ENCODE measurements at places on chromosomes 2 and 18. TPM values are rescaled to one million over a fixed set of nuclear protein-coding genes. Genes with fewer than 3 reads are reported as not detected.

DNA sequence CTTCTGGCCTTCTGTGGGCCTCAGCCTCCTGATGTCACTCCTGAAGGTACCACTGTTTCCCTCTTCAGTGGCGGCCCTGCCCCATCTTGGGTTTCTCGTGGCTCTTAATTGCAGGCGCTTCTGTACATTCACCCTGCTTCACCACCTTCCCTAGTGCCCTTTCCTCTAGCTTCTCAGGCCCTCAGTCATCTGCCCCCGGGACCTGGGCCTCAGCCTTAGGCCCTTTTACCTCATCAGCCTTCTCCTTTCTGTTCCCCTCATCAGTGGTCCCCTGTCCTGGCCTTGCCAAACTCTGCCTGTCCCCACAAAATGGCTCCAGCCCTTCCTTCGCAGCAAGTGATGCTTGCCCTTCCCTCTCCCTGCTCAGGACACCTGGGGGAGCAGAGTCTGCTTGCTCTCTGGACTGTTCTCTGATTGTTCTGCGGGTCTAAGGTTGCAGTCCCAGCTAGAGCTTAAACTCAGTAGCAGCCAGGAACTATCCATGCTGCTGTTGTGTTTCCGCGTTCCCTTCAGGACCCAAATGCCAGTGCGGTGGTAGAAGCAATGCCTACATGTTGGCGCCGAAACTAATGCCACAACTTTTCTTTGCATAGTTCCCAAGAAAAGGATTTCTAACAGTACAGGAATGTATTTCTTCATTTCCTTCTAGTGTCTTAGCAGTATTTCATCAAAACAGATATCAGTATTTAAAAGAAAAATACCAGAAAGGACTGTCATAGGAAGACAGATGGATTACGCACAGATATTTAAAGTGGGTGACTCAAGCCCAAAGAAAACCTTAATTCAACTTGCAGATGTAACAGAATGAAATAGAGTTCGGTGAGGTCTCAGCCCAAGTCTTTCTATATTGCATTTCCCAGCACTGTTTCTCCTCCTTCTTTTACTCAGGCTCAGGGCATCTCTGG is 7.5 kb downstream of the ASB1 start:
- no peaks in the 10 kb centered on the region for H3K27me3 ChIP-seq
- no peak overlapping the region for H3K4me3 ChIP-seq
- DNase-seq, result no peak
- peaks cover 34% of the 10 kb centered on the region for H3K4me1 ChIP-seq
- peak overlapping the region; percentile 81 for H3K27ac ChIP-seq

- no peak for DNase-seq
- no peaks in the 10 kb centered on the region for H3K36me3 ChIP-seq
- H3K4me1 ChIP-seq, result peaks cover 16% of the 10 kb centered on the region
- H3K27me3 ChIP-seq, result no peaks in the 10 kb centered on the region
- H3K27ac ChIP-seq, result peak overlapping the region; percentile 38
Observed at GRCh38 chr2:30300456-30301221, 69.3 kb downstream of the LBH start.

- H3K27ac ChIP-seq, result peak overlapping the region; percentile 73
- peaks cover 13% of the 10 kb centered on the region for H3K4me1 ChIP-seq
- DNase-seq, result no peak
Observed at GRCh38 chr2:127853671-127854070, 4.3 kb downstream of the POLR2D start.

DNA sequence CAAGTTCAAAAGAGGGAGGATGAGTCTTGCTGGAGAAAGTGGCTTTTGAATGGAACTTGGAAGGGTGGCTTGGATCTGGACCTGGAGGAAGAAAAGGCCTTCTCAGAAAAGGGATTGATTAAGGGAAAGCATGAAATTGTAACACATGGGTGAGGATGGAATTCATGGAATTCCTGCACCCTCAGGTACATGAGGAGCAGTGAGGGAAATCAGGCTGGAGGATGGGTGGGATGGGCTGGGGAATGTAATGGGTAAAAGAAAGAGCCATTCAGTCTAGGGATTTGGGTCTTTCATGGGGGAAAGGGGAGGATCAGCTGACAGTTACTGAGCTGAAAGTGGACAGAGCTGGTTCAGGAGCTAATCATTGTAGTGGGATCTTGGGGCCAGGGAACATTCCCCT is 51.2 kb upstream of the HAAO start:
- no peaks in the 10 kb centered on the region for H3K4me1 ChIP-seq
- no peak for DNase-seq
- H3K27ac ChIP-seq, result no peak overlapping the region

DNA sequence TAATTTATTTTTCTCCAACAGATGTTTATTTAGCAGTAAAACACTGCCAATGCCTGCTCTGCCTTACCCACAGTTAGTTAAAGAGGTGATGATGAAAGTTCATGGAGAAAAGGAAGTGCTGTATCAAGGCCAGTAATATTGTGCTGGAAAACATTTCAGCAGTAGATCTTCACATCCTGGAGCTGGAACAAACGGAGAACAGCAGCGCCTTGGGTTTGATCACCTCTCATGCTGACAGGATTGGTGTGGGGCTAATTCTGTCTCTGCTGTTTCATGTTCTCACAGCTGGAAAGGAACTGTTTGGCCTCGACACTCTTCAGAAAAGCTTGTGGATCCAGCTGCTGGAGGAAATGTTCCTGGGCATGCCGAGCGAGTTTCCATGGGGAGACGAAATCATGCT is 61.5 kb upstream of the RPE start:
- H3K4me3 ChIP-seq, result no peak overlapping the region
- no peak overlapping the region for H3K27ac ChIP-seq
- no peaks in the 10 kb centered on the region for H3K27me3 ChIP-seq
- no peaks in the 10 kb centered on the region for H3K4me1 ChIP-seq

DNA sequence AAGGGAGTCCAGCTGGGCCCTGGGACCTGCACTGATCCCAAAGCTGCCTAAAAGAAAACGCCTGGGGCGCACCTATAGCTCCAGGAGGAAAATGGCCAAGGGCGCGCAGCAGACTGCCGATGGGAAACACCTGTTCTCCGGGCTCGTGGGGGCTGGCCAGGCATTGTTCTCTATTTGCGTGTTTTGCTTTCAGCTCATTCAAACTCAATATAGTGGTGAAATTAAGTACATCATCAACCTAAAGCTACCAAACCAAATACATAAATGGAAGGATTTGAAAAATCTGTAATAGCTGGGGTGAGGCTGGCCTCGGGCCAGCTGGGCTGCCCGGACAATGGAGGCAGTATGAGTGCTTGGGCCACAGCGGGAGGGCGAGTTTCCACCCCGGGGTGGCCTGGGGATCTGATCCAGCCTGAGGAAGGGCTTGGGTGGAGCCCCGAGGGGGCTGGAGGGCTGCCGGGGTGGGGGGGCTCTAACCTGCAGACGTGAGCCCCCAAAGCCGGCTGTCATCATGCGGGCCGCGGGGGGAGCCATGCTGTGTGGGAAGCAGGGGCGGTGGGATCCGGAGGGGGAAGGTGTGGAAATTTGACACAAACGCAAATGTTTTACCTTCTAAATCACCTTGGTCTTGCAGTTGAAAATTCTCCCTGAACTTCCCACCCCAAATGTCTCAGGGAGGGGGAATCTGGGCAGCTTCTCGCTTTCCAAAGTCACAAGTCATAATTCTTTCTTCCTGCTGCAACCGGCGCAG is 77.6 kb downstream of the ASB1 start:
- H3K27me3 ChIP-seq, result no peaks in the 10 kb centered on the region
- DNase-seq, result no peak
- H3K4me3 ChIP-seq, result no peak overlapping the region
- no peaks in the 10 kb centered on the region for H3K36me3 ChIP-seq
- H3K4me1 ChIP-seq, result no peaks in the 10 kb centered on the region

DNA sequence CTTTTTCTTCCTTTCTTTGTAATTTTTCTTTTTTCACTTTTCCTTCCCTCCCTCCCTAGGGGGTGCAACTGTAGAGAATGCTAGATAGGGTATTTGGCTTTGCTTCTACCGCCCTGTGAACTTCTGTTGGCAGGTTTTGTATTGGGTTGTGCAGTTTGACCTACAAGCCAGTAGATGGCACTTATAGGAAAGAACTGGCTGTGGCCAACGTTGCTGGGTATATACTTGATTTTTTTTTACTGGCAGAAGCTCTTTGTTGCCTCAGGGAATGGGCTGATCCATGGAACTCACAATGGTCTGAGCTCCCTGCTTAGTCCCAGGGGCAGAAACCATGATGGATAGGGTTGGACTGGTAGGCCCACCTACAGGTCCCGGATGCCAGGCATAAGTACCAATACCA is 1019.5 kb upstream of the LRRTM1 start:
- DNase-seq, result no peak
- no peaks in the 10 kb centered on the region for H3K4me1 ChIP-seq
- H3K36me3 ChIP-seq, result no peaks in the 10 kb centered on the region
- H3K4me3 ChIP-seq, result no peak overlapping the region
- no peak overlapping the region for H3K27ac ChIP-seq

DNA sequence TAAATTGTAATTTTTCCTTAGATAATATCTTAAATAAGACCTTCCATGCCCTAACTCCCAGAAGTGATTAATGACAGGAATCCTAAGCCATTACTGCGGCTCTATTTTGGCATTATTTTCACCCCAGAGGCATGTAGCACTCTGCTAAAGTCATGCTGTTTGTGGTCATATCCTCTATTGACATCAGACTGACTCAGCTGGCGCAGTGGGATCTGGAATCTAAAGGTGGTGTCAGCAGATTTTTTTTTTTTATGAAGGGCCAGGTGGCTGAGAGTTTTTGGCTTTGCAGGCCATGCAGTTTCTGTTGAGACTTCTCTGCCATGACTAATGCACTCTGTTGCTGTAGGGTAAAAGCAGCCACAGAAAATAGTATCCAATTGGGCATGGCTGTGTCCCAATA is 64.1 kb upstream of the ACVR1C start:
- DNase-seq, result no peak
- no peak overlapping the region for H3K27ac ChIP-seq
- no peak overlapping the region for H3K4me3 ChIP-seq
- no peaks in the 10 kb centered on the region for H3K4me1 ChIP-seq

DNA sequence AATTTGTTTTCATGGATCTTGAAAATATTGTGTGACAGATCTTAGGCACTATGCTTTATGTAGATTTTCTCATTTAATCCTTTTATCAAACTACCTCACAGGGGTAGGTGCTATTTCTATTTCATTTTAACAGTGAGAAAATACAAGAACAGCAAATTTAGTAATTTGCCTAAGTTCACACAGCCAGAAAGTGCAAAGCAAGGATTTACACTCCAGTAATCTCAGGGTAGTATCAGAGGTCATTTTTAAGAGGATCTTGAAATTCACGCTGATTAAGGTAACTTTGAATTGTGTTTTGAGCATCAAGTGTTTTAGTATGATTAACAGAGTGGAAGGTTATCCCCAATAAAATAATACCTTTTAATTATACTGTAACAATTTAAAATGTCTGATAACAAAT is 10.1 kb upstream of the KCNJ3 start:
- no peaks in the 10 kb centered on the region for H3K27me3 ChIP-seq
- no peak for DNase-seq
- no peaks in the 10 kb centered on the region for H3K36me3 ChIP-seq
- H3K4me3 ChIP-seq, result no peak overlapping the region
- no peak overlapping the region for H3K27ac ChIP-seq
- no peaks in the 10 kb centered on the region for H3K4me1 ChIP-seq

- DNase-seq, result no peak
- H3K27me3 ChIP-seq, result no peaks in the 10 kb centered on the region
- no peak overlapping the region for H3K4me3 ChIP-seq
- no peaks in the 10 kb centered on the region for H3K4me1 ChIP-seq
- no peaks in the 10 kb centered on the region for H3K36me3 ChIP-seq
Observed at GRCh38 chr2:159069229-159069628, 100.8 kb downstream of the TANC1 start.

DNA sequence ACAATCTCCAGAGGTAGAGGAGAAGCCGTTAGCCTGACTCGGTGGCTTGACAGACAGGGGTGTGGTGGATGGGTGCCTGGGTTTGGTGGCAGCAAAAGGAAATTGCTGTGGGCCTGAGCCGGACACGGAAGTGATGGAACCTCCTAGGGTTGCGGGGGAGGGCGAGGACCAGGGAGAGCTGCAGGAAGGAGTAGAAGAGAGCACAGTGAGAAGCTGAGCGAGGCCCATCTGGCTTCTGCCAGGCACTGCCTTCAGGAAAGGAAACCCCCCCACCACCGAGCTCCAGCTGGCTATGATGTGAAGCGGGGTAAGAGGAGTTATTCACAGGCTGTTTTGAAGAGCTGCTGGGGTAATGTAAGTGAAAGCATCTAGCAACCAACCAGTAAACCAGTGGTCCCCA is 134.6 kb downstream of the TSN start:
- H3K4me1 ChIP-seq, result no peaks in the 10 kb centered on the region
- DNase-seq, result no peak
- H3K27ac ChIP-seq, result no peak overlapping the region
- no peak overlapping the region for H3K4me3 ChIP-seq
- peaks cover 28% of the 10 kb centered on the region for H3K27me3 ChIP-seq

DNA sequence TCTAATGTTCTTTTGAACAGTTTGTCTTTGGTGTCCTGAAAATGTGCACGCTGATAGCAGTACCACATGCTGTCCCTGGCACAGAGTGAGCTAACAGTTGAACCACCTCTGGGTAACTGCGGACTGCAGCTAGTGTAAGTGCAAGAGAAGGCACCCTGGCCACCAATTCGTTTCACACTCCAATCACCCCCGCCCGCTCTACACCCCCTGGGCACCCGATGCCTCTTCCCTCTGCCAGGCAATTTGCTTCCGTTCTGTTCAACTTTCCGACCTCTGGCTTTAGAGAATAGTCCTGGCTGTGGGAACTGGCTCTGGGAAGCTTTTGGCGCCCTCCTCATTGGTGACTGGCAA is 1.4 kb downstream of the DOCK10 start:
- H3K4me3 ChIP-seq, result peak overlapping the region; percentile 100
- peaks cover 6% of the 10 kb centered on the region for H3K36me3 ChIP-seq
- H3K4me1 ChIP-seq, result peaks cover 67% of the 10 kb centered on the region
- DNase-seq, result no peak

DNA sequence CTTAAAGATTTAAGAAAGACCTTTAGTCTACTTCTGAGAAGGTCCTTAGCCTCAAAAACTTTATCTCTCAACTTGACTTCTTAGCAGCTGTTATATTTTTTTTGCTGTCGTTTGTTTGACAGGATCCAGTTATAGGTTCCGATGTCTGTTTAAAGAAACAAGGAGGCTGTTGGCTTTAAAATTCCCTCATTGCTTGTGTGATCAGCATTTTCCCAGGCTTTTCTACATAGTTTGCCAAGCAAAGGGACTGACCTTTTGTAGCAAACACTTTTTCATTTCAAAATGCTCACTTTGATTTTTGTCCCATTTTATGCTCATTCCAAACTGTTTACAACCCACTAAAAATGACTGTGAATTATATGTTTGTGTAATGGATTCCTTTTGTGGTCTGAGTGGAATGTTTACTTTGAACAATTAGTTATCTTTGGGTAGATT is 394.9 kb downstream of the ARHGAP15 start:
- H3K27me3 ChIP-seq, result no peaks in the 10 kb centered on the region
- H3K36me3 ChIP-seq, result peaks cover 5% of the 10 kb centered on the region
- no peak overlapping the region for H3K27ac ChIP-seq

GRCh38 chr2:70124983-70125480 is 37.8 kb downstream of the PCBP1 start:
- DNase-seq, result peak; percentile 65
- H3K27ac ChIP-seq, result peak overlapping the region; percentile 99
- H3K4me1 ChIP-seq, result peaks cover 79% of the 10 kb centered on the region
- no peaks in the 10 kb centered on the region for H3K36me3 ChIP-seq

Gene TM4SF20
- total RNA-seq, result not detected

Gene SEMA4C
- total RNA-seq, result 38.6 TPM

Gene GNLY
- total RNA-seq, result 5.3 TPM
